ENCODE measurements at places on chromosomes 7 and 10.
A peak's percentile ranks its signal among the peaks of the same experiment; 100 is the strongest.

- no peak for DNase-seq
These were observed 797.3 kb downstream of the XPNPEP1 start for GRCh38 chr10:109126016-109126415.

DNA sequence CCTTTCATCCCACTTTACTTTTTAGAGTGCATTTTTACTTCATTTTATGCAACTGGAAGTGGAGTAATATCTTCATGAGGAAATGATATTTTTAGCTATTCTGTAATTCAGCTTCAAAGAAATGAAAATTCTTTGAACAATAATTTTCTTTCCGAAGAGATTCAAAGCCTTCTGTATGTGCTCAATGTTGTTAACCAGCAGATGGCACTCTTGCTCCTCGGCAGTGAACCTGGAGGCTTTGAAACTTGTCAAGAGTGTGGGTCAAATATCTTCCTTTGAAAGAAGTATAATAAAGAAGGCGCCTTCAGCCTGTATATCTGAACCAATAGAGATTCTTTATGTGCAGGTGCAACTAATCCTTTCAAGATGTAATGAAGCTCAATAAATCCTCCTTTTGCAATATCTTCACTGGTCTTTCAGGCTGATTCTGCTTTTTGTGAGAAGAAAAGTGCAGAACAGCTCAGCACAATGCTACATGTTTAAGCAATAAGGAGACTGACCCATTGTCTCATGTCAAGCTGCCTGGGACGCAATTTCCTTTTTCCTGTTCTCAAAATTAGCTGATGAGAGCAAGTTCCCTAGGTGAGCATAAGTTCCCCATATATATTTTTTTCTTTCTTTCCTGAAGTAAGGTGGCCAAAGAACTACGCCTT lies 258.4 kb downstream of the SEMA3A start:
- DNase-seq: peak; percentile 49

DNA sequence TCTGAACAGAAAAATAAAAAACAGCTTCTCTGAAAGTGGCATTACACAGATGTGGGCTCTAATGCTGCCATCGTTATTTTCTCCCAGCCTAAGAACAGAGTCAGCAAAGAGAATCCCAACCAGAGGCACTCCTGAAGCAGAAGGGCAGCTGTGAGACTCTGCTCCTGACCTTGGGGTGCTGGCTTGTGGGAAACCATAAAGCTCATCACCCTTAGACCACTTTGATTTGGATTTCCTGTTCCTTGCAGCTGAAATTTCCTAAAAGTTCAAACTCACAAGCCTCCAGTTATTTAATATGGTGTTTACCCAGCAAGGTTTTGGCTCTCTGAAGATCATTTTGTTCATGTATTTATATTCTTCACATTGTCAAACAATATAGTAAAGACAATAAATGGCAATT lies 814.8 kb downstream of the TNS3 start:
- DNase-seq: no peak

- DNase-seq: no peak
These were observed 48.6 kb upstream of the CNPY1 start for GRCh38 chr7:155594961-155595366.

DNA sequence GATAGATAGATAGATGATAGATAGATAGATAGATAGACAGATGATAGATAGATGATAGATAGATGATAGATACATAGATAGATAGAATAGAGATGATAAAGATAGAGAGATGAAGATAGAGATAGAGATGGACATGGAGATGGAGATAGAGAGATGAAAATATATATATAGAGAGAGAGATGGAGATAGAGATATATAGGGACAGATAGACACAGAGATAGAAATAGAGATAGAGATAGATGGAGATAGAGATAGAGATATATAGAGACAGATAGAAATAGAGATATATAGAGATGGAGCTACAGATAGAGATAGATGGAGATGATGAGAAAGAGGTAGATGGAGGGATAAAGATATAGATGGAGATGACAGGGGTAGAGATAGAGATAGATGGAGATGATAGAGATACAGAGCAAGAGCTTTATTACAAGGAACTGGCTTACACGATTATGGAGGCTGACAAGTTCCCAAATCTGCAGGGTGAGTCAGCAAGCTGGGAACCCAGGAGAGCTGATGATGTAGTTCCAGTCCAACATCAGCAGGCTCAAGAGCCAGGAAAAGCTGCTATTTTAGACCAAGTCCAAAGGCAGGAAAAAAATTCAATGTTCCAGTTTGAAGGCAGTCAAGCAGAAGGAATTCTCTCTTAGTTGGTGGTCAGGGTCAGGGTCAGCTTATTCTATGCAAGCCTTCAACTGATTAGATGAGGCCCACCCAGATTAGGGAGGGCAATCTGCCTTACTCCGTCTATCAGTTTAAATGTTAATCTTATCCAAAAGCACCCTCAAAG lies 37.1 kb downstream of the CAV1 start:
- peak; percentile 27 for DNase-seq
